ENCODE measurements at places on chromosomes 12 and 14.

DNA sequence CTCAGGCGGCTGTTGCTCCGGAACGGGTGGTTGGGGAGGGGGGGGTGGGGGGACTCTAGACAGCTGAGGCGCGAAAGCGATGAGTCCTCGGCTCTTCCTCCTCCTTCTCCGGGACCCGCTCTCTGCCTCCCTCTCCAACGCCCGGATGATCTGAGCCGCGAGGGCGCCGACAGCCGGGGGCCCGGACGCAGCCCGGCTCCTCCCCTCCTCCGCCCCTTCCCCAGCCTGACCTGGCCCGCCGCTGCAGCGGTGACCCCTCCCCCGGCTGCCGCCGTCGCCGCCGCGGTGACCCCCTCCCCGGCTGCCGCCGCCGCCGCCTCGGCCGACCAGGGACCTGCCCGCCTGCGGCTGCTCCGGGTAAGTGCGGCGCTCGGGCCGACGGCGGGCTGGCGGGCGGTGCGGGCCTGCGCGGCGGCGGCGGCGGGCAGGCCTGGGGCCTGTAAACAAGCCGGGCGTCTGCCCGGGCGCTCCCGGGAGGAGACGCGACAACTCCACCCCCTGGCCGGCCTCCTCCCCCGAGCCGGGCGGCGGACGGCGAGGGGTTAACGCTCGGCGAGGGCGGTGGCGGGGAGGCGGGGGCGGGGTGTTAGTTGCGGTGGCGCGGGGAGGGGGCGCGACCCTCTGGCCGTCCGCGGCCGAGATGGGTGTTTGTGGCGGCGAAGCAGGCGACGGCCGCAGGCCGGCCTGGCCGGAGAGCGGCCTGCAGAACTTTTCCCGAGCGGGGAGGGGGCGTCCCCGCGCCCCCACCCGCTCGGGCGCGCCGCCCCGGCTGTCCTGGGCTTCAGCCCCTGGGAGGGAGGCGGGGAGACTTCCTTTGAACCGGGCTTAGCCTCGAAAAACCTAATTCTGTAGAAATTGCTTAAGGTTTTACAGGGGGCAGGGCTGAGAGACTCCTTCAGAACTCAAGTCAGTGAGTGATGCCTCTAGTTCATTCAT lies 568 bp downstream of the PPM1A start:
- peak; percentile 38 for DNase-seq

- DNase-seq, result no peak
Observed at GRCh38 chr14:101226265-101226602, 322.7 kb upstream of the RTL1 start.

GRCh38 chr12:29316752-29317151 lies 64.2 kb downstream of the ERGIC2 start:
- no peak for DNase-seq

DNA sequence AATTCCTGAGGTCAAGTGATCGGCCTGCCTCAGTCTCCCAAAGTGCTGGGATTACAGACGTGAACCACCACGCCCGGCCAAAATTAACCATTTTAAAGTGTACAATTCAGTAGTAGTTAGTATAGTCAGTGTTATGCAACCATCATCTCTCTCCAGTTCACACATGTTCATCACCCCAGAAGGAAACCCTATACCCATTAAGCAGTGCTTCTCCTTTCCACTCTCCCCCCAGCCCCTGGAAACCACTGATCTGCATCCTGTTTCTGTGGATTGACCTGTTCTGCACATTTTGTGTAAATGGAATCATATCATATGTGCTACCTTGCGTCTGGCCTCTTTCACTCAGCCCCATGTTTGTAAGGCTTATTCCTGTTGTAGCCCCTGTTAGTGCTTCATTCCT lies 52.2 kb downstream of the PHETA1 start:
- DNase-seq, result no peak

DNA sequence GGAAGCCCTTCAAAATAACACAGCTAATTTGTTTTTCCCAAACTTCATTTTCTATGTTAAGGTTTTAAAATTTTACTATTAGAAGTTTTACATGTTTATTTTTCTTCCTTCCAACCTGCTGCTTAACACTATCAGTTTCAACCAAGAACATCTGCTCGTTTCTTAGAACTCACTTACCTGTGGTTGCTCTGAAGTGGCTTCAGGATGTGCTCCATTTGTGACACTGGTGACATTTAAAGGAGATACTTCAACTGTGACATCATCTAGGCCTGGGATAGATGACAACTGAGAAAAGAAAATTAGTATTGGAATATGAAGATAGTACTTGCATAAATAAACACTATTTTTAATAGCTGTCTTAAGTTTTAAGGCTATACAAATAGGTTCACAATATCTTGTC lies 17.9 kb downstream of the WASHC3 start:
- DNase-seq, result no peak

DNA sequence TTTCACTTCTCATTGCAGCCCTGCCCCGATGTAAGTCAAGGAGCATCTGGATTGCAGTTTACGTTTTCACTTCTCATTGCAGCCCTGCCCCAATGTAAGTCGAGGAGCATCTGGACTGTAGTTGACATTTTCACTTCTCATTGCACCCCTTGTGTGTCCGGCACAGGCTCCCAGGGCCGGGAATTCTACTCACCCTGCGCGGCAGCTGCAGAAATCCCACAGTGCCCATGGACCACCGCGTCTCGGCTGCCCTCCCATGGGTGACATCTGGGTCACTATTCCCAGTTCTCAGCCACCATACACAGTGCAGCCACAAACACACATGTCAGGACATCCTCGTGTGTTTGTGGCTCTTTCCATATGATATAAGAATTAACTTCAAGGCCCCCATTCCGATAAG lies 378.5 kb downstream of the ADGRD1 start:
- DNase-seq, result no peak

DNA sequence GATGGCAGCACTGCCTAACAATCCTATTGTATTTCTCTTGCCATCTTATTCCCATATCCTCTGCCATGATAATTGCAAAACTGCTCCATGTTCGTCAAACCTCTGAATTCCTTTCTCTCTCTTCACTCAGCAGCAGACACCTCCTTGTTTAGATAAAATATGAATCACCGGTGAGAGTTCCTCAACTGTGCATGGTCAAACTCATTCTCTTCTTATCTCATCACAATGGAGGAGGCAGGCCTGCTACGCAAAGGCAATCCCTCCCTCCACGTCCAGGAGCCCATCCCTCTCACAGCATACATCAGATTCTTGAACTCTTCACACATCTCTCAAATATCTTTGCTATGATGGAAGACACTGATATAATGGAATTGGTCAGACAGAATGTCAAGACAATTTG lies 90.1 kb upstream of the DAAM1 start:
- DNase-seq, result no peak

DNA sequence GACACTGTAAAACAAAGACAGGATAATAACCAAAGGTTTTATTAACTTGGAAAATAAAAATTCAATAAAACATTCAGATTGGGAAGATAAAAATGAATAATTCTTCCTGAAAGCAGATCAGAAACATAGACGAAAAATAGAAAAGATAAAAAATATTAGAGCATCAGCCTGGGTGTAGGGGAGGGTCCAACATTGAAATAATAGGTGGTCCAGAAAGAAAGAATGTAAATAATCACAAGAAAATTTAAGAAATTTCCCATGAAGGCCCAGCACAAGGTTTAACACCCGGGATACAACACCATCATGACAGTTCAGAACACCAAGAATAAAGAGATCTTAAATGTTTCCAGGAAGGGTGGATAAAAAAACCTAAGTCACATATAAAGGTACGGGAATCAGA lies 31.1 kb upstream of the DICER1 start:
- no peak for DNase-seq
